ENCODE measurements at places on chromosomes 16 and 17. TPM values are rescaled to one million over a fixed set of nuclear protein-coding genes. Genes with fewer than 3 reads are reported as not detected.

DNA sequence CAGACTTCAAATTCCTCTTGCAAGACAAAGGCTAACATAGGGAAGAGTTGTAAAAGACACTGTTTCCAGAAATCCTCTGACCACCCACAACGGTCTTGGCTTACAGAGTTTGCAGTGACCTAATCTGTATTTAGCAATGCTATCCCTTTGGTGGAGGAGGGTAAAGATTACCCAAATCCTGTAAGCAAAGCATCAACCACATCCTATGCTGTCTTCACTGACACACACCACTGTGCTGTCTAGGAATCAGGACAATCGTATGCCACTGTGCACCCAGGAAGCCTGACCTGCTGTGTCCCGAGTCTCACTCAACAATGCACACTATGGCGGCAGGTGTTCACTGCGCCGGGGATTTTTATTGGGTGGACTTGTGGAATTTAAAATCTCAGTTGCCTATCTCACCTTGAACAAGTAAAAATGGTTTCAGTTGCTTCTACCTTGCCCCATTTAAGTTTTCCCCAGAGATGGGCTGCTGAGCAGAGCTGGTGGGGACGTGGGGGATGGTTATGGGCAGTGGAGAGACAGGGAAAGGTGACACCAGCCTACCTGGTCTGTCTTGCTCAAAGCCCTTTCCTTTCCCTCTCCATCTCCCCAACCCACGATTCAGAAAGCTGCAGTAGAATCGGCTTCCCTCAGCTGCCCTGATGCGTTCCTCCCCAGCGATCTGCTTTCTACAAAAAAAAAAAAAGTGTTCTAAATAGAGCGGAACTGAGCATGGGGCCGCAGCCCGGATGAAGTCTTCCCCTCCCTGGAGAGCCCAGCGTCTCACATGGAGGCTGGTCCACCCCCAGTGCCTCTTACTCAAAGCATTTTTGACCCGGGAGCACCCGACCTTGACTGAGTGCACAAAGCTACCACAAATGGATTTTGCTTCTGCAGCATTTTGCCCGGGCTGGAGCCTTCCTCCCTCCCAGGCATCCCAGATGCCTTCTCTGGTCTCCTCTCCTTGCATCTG, 271.5 kb downstream of the SOX9 start:
- DNase-seq, result no peak

DNA sequence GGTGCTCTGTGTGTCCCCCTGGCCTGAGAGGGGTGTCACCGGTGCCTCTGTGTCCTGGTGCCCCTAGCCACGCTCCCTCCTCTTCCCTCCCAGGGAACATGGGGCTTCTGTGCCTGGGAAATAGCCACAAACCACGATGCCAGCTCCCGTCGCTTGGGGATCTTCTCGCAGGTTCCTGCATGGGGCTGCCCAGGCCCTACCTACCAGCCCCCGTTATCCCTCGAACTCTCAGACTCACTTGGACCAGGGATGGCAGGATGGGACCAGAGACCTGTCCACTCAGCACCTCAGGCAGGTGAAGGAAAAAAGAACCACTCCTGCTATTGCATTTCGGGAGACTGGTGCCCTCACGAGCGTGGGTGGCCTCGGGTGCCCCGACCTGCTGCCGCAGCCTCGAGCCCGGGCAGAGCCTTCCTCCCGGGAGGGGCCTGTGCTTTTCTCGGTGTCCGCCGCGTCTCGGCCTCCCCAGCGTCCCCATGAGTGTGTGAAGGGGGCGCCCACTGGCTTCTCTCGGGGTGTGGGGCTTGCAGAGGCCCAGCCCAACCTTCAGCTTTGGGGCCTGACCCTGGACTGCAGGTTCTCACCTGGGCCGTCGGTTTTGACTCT, 41.0 kb upstream of the GNG13 start:
- no peak for DNase-seq

- no peak for DNase-seq
These were observed 80.2 kb upstream of the ASIC2 start for GRCh38 chr17:33373273-33373672.

ABAT gene
- total RNA-seq, result 1.8 TPM
